RKO (cell line): ENCODE measurements at places on chromosomes 2 and 18.

GRCh38 chr2:40127890-40128557 is 323.9 kb downstream of the SLC8A1 start:
- no peak for DNase-seq

GRCh38 chr18:46705521-46705920 is 48.5 kb upstream of the LOXHD1 start:
- no peak for DNase-seq

- no peak for DNase-seq
Measured at GRCh38 chr18:69250305-69251151, 150.2 kb upstream of the DOK6 start.

GRCh38 chr2:1563943-1564891 is 151.0 kb downstream of the TPO start:
- DNase-seq: no peak

DNA sequence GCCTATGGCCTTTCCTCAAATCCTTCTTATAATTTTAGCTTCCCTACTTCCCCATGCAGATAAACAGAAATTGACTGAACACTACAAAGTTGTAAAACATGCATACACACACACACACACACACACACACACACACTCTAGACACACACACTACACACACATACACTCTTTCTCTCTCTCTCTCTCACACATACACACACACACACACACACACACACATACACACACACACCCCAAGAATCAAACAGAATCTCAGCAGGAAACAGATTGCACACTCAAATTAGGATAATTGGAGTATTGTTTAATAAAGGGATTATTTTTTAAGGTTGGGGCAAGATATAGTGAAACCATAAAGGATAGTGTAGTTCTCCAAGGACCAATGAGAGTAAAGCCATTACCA is 152.2 kb upstream of the SP5 start:
- no peak for DNase-seq

DNA sequence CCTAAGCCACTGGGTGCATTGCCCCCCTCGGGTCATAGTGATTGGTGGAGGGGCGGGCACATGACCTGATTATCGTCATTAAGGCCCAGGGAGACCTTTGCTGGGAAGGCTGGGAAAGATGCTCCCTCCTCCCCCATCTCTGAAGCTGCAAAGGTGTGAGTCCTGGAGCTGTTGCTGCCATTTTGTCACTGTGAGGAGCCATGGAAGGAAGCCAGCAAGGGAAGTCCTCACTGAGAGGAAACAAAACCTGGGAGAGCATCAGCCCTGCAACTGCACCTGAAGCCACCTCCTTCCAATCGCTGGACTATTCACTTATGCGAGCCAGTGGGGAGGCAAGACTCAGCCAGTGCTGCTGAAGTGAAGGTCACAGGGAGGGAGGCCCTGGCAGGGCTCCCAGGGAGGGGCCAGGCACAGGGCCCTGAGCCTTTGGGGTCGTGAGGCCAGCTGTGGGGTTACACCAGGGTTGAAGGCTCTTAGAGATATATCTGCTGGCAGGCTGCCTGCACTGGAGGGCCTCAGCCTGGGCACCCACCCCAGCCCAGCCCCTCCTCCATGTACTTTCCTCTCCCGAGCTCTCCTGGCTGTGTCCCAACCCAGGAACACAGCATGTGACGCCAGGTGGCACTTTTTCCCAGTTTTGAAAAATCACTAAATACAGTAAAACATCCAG is 10.7 kb upstream of the FAHD2A start:
- no peak for DNase-seq

DNA sequence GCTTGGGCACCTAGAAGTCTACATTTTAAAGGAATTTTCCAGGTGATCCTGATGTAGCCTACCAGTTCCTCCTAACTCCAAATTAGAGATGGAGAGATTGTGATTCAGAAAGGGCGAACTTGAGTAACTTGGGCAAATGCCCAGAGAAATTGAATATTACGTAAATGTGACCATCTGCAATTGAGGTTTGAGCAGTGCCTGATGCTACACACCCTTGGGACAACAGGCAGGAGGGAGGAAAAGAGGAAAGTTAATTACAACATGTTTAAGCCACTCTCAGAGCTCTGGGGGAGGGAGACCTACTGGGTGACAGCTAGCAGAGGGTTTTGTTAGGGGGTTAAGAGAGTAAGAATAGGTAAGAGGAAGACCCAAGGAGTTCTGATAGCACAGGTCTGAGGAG is 208.9 kb downstream of the LPIN1 start:
- DNase-seq: no peak

DNA sequence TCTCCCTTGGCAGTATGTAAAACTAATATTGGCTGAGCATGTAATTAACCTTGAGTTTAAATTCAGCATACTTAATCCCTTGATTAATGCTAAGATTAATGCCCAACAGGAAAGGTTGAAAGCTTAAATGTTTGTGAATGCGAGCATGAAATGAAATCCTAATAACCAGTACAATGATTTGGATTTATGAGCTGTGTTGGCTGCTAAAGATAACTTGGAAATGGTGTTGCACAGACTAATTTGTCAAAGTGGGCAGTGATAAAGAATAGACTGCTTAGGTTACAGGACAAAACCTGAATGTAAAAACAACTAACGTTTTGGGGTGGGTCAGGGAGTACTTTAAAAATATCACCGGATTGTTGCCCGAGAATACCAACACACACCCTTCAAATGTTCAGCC is 70.6 kb downstream of the MGAT5 start:
- no peak for DNase-seq

DNA sequence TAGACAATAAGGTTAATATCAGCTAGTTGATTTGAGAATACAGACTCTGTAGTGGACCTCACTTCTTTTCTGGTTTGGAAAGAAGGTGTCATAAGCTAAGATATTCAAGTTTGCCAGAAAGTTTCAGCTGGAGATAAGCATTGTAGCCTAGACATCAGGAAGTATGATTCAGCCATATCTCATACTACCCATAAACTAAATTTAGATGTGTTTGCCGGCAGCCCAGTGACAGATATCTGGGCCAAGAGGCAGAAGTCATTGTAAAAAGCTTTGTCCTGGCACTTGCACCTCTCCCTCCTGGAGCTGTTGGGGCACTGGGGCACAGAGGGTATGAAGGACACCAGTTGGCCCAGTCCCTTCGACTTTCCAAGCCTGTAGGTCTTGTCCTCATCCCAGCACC is 128.0 kb downstream of the EPHA4 start:
- DNase-seq: peak; percentile 45
